Posterior cingulate gyrus (tissue), 11 donors: ENCODE measurements at places on chromosomes 13 and 19.

GRCh38 chr19:46812977-46813838 is 24.8 kb upstream of the SLC1A5 start:
- no peak for DNase-seq

GRCh38 chr13:41004875-41005693 is 14.0 kb downstream of the ELF1 start:
- DNase-seq, result no peak

GRCh38 chr19:33133438-33134031 is 1.6 kb downstream of the WDR88 start:
- DNase-seq, result peak; percentile 71

- DNase-seq, result no peak
Observed at GRCh38 chr13:44317752-44318151, 55.9 kb upstream of the SERP2 start.
